Natural killer cell treated with Interleukin-12 subunit alpha and Interleukin-12 subunit beta and Interleukin-15 and Interleukin-18, amount 100 ng/mL, for 72 hours (primary cell): ENCODE measurements at places on chromosomes 5 and 9. TPM values are rescaled to one million over a fixed set of nuclear protein-coding genes. Genes with fewer than 3 reads are reported as not detected.

DNA sequence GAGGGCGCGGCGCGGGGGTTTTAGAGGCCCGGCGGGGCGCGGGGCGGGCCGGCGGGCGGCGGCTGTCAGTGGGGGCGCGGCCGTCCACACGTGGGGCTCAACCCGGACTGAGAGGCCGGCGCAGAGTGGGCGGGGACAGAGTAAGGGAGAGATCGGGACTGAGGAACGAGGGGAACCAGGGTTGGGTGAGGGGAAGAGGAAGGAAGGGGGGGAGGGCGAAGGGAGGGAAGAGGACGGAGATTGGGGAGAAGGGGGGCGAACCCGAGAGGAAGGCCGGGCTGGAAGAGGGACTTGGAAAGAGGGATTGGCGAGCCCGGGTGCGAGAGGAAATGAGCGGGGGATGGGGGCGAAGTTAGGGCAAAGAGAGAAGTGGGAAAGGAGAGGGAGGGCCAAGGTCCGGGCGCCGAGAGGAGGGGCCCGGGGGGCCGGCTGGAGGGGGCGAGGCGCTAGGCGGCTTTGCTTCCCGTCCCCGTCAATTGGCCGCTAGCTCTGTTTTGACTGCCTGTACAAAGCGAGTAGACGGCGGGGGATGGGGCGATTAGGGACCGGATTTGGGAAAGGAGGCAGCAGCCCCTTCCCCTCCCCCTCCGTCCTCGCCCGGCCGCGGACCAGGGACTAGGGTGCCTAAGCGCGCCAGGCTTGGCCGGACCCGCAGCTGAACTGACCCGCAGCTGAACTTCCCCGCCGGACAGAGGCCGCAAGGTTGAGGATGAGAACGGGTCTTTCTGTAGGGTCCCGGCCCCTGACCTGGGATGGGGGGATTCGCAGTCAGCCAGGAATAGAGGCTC is 399 bp upstream of the FBN2 start:
- no peak for DNase-seq

GRCh38 chr9:122807271-122807900 is 7.5 kb downstream of the OR1K1 start:
- DNase-seq, result no peak

DNA sequence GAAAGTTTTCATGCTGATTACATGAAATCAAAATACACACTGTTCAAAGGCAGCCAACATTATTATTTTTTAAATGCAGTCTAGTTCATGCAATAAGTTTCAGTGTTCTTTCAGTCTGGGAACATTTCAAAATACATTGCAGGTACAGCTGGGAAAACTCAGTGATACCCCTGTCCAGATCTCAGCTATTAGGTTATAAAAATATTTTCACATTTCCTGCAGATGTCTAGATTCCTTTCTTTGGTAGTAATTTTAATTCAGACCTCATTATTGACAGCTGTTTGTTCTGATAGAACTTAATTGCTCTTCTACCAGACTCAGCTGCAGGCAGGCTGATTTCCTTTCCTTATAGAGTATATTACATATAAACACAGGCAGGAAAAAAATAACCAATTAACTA is 556.8 kb upstream of the DMAC1 start:
- no peak for DNase-seq

GRCh38 chr9:437574-438001 is 222.9 kb downstream of the DOCK8 start:
- DNase-seq, result no peak

DNA sequence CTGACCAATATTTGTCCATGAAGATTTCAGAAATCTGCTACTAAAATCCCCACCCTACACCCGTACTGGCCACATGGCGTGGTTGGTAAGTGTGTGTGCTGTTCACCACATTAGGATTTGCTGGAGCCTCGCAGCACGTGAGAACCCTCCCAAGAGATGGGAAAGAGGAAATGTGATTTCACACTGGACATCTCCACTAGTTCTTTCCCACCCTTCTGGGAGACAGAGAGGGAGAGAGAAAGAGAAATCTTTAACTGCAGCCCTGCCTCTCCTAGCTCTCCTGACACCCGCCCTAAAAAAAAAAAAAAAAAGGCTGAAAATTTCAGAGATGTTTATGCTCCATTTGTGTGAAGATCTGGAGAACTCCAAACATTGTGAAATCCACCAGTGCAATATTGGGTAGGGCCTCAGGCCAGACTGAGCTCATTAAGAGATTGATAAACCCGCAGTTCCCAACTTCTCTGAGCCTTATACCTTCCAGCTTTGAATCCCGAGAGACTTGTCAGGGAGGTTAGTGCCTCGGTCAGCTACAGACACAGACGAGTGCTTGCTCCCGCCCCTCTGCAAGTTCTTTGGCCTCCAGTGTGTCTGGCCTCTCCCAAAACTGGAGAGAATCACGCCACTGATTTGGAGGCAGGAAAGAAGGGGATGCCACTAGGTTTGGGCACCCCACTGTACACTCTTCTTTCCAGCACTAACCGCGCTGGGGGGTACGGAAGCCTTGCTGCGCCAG is 1.9 kb downstream of the SPRY4 start:
- DNase-seq, result no peak

DNA sequence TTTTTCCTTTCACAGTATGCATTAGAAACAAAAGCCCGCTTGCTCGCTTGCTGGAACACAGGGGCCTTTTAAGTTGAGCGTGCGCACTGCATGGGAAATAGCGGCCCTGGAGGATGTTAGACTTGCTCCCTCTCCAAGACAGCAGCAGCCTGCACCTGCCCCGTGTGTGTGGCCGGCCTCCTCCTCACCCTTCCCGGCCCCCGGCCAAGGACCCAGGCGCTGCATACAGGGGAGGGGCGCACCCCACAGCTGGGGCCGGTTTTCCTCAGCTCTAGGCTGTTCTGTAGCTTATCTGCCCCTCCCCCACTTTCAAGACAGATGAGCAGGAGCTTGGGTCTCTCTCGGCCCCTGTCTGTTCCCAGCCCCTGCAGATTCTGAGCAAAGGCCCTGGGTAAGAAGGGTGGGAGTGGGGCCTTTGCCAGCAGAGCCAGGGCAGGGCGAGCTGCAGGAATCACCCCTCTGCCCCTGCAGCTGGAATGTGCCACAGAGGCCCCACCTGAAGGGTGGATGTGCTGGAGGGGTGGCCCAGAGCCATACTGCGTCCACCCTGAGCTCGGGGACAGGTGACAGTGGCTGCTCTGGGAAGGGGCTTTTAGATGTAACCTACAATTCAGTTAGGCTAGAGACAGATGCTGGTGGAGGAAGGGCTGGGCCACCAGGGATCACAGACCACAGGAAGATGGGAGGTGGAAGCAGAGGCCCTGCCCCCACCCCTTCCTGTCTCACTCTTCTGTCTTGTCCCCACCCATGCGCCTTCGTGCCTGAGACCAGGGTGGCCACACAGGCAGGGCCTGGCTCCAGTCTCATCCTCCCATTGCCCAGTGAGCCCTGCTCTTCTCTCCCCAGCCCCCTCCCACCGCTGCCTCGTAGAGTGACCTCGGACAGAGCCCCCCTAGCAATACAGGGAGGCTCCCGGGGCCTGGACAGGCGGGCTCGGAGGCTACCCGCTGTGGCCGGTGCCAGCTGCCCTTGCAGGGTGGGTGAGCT is 132.4 kb downstream of the DAB2IP start:
- no peak for DNase-seq

Gene ABHD17B
- 29.2 TPM for total RNA-seq

Gene SARDH
- total RNA-seq, result 0.36 TPM
